ENCODE measurements at places on chromosomes 3 and 15.

DNA sequence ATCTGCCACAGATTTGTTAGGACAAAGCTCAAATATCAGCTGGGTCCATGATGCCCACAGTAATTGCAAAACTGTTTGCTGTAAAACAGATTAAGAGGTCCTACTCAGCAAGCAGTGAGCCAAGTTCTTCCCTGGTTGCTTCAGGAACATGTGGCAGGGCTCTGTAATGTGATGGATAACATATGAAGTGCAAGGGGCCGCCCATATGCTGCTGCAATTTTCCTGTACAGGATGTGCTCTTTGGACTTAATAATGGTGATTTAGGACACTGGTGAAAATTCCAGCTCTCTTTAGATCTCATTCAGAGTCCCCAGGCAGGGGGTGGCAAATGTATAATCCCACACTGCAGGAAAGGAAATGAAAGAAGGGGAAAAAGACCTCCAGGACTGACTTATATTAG lies 289.4 kb downstream of the LSAMP start:
- DNase-seq = no peak

GRCh38 chr3:24854748-24855147 lies 360.1 kb upstream of the THRB start:
- DNase-seq = no peak

GRCh38 chr3:59979542-59979941 lies 929.7 kb upstream of the CFAP20DC start:
- no peak for DNase-seq

- DNase-seq = no peak
Observed at GRCh38 chr15:69325456-69325971, 26.8 kb downstream of the PAQR5 start.

DNA sequence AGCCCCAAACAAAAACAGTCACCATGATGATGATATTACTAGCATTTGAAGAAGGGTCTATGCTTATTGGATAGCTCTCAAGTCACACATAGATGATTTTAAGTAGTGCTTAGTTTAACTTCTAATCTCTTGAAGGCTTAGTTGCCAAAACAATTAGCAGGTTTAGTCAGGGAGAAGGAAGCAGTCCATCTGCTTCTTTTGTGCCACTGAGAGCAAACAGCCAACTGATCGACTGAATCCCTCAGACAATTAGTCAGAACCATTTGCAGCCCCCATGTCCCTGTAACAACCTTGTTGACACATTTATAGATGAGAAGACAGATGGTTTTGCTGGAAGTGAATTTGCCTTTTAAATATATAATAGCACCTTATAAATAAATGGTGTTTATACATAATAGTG lies 585.1 kb upstream of the SUCLG2 start:
- no peak for DNase-seq

DNA sequence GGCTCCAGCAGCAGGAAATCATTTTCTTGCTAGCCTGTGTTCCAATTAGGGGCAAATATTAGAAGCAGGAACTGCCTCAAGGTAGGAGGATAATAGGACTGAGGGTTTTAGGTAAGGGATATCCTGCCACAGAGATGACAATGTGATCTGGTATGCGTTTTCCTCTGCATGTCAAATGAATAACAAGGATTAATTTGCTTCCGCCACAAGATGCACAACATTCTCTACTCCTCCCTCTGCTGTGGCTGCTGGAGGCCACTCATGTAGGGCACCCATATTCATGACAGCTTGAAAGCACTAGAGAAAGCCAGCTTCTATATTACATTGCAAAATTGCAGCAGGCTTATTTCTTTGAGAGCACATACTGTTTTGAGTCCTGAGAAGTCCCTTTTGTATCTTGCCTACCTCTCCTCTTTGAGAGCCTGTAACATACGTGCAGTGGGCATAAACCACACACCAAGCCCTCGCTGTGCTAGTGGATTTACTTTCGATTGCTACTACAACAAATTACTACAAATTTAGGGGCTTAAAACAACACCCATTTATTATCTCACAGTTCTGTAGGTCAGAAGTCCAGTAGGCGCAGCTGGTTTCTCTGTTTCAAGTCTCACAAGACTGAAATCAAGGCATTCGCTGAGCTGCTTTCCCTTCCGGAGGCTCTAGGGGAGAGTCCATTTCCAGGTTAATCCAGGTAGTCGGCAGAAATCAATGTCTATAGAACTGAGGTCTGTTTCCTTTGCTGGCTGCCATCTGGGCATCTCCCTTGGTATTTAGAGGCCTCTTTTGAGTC lies 5.9 kb upstream of the CD47 start:
- no peak for DNase-seq

GRCh38 chr3:9211155-9211950 lies 38.1 kb downstream of the SRGAP3 start:
- no peak for DNase-seq

- no peak for DNase-seq
Observed at GRCh38 chr3:104825116-104825515, 541.6 kb upstream of the ALCAM start.

DNA sequence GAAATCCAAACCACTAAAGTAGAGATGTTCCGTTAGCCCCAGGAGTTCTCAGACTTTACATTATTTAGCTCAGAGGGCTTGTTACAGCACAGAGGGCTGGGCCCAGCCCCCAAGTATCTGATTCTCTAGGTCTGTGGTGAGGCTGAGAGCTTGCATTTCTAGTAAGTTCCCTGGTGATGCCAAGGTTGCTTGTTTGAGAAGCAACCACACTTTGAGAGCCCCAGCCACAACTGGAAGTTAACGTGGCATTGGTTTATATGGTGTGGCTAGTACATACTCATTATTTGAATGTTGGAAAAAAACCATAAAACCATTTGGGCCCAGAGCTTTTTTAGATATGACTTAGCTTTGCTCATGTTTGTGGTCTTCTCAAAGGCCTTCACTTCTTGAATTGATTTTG lies 35.9 kb downstream of the PRR23E start:
- DNase-seq = no peak

DNA sequence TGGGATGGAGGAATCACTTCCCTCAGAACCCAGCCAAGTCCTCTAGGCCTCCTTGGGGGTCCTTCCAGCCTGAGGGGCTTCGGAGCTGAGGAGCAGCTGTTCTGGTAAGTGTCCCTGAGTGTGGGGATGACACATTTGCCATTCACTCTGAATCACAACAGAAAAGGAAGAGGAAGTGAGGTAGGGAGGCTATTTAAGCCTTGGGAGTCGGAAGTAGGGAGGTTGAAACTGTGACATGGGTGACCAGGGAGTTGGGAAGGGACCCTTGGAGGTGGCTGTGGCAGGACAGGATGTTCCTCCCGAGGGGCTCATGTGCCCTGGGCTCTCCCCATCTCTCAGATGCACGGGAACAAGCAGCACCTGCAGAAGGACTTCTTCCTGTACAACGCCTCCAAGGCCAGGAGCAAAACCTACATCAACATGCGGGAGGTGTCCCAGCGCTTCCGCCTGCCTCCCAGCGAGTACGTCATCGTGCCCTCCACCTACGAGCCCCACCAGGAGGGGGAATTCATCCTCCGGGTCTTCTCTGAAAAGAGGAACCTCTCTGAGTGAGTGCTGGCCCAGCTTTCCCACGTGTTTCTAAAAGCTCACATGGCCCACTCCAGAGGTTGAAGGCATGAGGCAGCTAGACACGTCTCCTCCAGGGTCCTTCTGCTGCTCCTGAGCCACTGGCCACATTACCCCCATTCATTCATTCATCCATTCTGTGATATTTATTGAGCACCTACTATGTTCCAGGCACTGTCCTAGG lies 43.3 kb downstream of the CAPN3 start:
- DNase-seq = no peak

DNA sequence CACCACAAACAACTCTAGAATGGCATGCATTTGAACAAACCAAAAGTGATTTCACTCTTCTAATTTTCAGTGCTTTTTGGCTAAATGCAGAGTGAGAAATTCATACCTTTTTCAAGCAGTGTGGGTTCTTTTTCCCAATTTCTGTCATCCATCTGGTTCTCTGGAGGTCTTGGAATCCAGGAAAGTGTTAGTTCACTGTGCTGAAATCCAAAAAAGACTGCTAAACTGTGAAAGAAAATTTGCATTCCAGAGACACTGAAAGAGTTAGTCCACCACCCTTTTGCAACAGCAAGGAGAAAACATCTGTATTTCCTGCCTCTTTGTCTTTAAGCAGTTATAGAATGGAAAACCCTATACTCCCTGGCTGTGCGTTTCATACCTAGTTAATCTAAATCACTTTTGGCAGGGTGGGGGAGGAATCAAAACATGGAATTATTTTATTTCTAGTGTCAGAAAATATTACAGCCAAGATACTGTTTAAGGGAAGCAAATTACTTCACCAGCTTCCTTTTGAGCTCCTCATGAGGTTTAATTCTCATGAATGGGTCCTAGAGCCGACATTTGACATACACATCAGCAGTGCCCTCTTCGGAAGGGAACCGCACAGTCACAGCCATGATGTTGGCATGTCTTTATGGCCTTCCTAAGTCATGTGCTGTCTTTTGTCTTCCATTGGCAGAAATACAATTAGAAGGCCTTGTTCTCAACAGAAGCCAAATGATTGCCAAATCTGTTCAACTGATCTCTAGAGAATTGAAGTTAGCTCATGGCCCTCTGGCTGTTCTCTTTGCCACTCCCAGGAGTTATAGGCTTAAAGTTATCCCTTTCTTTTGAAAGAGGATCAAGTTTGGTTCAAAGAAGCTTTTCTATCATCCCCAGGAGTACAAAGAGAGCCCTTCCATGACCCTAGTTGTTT lies 317.7 kb upstream of the TPRG1 start:
- no peak for DNase-seq

DNA sequence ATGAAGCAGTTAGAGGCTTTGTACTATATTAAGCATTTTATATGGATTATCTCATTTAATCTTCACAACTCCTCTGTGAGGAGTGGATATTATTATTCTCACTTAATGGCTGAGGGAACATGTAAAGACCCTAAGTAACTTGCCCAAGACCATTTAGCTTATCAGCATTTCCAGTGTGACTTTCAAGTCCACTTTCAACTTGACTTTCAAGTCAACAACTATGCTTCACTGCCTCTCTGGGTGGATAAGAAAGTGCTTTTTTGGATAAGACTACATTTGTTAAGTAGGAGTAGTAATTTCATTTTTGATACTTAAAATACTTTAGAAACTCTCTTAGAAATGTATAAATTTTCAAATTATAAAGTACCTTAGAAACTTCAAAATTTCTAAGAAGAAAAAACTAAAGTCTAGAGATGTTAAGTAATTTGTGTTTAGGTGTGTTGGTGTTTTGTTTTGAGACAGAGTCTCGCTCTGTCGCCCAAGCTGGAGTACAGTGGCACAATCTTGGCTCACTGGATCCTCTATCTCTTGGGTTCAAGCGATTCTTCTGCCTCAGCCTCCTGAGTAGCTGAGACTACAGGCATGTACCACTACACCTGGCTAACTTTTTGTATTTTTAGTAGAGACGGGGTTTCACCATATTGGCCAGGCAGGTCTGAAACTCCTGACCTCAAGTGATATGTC lies 71.8 kb downstream of the MINDY2 start:
- no peak for DNase-seq

DNA sequence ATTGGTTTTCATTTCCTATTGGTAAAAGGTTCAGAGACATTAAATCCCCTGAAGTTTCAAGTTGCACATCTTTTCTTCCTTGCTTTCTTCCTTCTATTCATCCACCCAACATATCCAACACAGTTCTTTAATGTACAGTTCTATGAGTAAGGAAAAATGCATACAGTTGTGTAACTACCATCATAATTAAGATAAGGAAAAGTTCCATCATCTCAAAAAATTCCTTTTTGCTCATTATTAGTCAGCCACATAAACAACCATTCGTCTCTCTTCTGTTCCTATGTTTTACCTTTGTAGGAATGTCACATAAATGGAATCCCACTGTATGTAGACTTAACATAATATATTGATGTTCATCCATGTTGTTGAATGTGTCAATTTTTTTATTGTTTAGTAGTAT lies 211.1 kb upstream of the ADAMTS9 start:
- no peak for DNase-seq

DNA sequence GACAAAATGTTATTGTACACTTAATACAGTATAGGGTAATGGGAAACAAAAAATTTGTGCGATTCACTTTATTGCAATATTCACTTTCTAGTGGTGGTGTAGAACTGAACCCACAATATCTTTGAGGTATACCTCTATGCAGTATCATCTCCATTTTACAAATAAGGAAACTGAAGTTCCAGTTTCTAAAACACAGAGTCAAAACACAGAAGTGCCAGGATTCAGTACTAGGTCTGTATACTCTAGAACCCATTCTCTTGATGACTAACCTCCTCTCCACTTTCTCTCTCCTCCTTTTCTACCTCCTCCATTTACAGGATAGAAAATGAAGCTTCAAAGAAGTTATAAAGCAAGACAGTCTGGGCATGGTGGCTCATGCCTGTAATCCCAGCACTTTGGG lies 62.2 kb downstream of the MB21D2 start:
- DNase-seq = no peak

GRCh38 chr3:175941352-175941751 lies 1082.2 kb downstream of the NAALADL2 start:
- DNase-seq = peak; percentile 40

GRCh38 chr3:59820352-59820934 lies 770.6 kb upstream of the CFAP20DC start:
- DNase-seq = no peak

DNA sequence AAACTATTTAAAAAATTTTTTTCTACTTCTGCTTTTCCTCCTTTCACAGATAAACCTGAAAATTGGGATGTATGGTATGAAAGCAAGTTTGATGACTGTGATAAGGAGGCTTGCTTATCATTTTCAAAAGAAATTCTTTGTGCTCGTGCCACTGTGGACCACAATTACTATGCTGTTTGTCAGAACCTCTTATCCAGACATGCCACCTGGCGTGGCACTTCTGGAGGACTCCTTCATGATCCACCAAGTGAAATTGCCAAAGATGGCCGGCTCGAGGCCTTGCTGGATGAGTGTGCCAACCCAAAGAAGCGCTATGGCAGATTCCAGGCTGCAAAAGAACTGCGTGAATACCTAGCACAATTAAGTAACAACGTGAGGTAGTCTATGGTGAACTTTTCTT lies 17.8 kb downstream of the DIPK2A start:
- no peak for DNase-seq

- no peak for DNase-seq
Observed at GRCh38 chr15:63418811-63419210, 37.2 kb upstream of the CA12 start.

DNA sequence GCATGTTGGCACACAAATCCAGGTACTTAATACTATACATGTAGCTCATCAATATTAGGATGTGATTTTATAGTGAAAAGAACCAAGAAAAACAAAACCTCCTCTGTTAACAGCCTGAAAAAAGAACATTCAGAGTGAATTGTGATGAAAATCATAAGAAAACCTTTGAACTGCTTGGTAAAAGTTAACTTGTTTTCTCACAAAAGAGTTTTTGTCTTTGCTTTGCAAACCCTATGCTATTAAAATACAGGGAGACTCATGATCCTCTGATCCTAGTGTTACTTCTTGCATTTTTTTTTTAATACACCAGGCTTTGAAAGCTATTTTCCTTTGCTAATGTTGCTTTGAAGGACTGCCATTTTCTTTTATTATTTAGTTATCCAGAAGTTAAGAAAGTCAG lies 23.7 kb downstream of the QTRT2 start:
- no peak for DNase-seq

- DNase-seq = no peak
Observed at GRCh38 chr3:52507359-52507758, 12.2 kb downstream of the STAB1 start.
